ENCODE measurements at places on chromosomes 11 and 22.
A peak's percentile ranks its signal among the peaks of the same experiment; 100 is the strongest.

- peak; percentile 61 for DNase-seq
Observed at GRCh38 chr11:121929581-121929980, 186.4 kb downstream of the BLID start.

DNA sequence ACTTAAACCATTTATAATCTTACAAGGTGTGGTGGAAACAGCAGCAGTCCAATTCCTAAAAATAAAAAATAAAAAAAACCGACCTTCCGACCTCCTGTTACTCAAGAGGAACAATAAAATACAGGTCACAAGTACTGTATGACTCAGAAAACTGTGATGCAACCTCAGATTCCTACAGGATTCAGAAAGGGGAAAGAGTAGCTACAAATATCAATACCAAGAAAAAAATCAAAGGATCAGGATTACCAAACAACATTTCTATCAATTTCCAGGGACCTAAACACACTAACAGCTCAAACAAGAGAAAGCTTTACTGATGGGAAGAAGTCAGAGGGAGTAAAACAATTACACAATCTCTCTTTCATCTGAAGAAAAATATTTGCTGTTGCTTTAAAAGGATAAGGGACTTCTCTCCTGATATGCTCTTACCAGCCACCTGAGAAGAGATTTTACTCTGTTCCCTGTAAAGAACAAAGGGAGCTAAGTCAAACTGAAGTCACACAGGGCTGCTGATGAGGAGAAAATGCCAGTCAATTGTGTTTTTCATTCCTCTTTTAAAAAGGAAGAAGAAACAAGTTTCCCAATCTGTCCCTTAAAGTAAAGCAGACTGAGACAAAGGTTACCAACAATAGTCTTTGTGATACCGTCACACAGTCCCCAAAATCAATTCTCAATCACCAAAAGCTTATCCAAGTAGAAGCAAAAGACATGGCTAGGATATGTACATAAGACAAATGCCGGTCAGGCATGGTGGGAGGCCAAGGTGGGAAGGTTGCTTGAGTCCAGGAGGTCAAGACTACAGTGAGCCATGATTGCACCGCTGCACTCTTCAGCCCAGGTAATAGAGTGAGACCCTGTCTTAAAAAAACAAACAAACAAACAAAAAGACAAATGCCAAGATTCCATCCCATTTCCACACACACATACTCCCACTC lies 39.3 kb downstream of the AMBRA1 start:
- peak; percentile 97 for DNase-seq

- DNase-seq, result no peak
Observed at GRCh38 chr11:73981051-73981805, 1.4 kb downstream of the UCP2 start.

GRCh38 chr22:37193629-37194191 lies 5.7 kb upstream of the C1QTNF6 start:
- DNase-seq, result no peak

GRCh38 chr11:29063630-29064361 lies 953.0 kb downstream of the KCNA4 start:
- DNase-seq, result no peak

GRCh38 chr11:133936592-133936991 lies 20.2 kb downstream of the IGSF9B start:
- no peak for DNase-seq

GRCh38 chr11:3903207-3903896 lies 47.9 kb downstream of the STIM1 start:
- DNase-seq, result peak; percentile 63

GRCh38 chr11:96894587-96894986 lies 504.8 kb downstream of the JRKL start:
- no peak for DNase-seq

- DNase-seq, result no peak
Observed at GRCh38 chr22:37639070-37639760, at the start of gene SH3BP1. Gene SH3BP1, plus strand, starts transcription at chr22:37639669. Its CDS starts 119 bp downstream, at chr22:37639788.

- no peak for DNase-seq
Observed at GRCh38 chr11:115085461-115086210, 407.3 kb downstream of the NXPE2 start.

- DNase-seq, result no peak
Observed at GRCh38 chr22:39409516-39410029, 10.0 kb downstream of the TAB1 start.

DNA sequence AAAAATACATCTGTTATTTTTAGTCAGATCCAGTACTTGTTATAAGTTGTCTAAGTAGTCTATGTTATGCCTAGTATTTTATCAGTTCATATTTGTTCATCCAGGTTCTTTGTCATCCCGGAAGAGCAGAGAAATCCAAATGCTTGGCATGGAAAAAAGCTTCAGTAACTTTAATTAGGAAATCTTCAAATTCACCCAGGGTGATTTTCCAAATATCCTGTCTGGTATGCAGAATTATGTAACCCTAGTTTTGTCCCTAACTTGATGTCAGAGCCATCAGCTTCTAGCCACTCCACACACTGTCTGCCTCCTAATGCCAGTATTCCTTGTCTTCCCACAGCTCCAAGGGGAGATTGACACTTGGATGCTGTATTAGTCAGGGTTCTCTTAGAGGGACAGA lies 216.2 kb downstream of the ARHGAP42 start:
- DNase-seq, result no peak

DNA sequence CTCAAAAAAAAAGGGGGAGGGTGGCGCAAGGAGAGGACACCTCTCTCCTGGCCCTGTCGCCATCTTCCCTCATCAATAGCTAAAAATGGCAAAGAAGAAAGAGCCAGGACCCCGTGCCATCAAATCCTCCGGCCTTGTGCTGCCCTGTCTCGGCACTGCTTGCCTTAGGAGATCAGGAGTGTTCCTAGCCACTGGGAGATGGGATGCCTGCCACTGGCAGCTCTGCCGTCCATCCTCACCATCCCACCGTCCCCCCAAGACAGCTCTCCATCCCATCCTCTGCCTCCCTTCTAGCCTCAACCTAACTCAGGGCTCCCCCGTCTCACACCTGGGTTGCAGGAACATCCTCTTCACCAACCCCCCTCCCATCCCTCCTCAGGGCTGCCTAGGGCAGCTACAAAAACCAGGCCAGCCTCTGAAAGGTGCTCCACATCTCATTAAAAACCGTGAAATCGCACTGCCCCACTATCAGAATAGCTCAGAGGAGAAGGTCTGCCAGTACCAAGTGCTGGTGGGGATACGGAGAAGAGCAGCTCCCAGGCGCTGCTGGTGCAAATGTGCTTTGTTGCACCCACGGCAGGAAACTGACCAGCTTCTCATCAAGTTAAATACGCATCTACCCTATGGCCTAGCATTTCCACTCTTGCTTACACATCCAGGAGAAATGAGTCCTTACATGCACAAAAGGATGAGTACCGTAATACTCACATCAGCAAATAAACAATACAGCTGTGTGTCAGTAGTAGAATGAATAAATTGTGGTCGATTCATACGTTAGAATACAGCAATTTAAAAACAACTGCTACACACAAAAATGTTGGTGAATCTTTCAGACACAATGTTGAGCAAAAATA lies 31.7 kb upstream of the GCAT start:
- no peak for DNase-seq

GRCh38 chr11:34653031-34653430 lies 32.1 kb downstream of the EHF start:
- DNase-seq, result no peak

DNA sequence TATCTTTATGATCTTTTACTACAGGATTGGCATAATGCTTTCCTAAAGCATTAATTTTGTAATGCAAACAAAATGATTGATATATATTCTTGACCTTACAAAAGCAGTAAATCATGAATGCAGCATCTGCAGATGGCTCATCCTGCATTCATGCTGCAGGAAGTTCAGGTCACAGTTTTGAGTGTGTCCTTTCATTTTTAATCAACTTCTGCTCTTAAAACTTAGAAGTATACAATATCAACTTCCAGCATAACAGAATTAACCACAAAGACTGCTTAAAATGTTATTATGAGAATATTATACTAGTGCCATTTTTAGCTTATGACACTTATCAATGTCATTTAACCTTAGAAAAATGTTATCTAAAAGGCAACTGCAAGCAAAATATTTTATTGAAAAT lies 54.0 kb downstream of the SLC36A4 start:
- DNase-seq, result no peak

DNA sequence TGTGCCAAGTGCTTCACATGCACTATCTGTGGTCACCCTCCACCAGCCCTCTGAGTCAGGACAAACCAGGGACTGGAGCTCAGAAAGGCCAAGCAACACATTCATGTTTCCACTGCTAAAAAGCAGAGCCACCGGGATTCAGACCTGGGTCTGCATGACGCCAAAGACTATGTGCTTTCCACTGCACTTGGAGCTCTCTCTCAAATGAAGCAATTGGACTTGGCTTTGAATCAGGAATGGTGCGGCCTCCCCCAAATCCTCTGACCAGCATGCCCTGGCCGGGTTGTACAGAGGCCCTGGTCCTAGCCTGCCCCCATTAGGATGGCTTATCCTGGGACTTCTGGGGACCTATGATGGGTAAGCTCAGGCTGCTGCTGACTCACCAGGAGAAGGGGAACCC lies 80.7 kb downstream of the PKNOX2 start:
- no peak for DNase-seq

- no peak for DNase-seq
Observed at GRCh38 chr11:8329847-8330361, 66.2 kb upstream of the LMO1 start.

DNA sequence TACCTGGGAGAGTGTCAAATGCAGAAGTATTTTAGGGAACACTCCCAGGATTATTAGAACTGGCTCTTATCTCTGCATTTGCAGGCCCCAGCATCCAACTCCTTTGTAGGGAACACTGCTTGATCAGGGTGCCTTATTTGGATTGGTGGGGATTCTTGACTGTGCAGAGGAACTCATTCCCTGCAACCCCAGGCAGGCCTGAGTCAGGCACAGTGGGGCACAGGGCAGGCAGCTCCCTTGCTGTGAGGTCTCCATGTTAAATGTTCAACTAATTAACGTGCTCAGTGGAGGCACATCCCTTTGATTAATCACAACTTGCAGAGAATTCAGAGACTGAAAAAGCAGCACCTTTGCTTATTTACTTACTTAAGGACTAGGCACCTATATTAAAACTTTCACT lies 102.3 kb upstream of the TENM4 start:
- DNase-seq, result no peak

GRCh38 chr11:92216789-92217188 lies 7.8 kb upstream of the FAT3 start:
- no peak for DNase-seq

DNA sequence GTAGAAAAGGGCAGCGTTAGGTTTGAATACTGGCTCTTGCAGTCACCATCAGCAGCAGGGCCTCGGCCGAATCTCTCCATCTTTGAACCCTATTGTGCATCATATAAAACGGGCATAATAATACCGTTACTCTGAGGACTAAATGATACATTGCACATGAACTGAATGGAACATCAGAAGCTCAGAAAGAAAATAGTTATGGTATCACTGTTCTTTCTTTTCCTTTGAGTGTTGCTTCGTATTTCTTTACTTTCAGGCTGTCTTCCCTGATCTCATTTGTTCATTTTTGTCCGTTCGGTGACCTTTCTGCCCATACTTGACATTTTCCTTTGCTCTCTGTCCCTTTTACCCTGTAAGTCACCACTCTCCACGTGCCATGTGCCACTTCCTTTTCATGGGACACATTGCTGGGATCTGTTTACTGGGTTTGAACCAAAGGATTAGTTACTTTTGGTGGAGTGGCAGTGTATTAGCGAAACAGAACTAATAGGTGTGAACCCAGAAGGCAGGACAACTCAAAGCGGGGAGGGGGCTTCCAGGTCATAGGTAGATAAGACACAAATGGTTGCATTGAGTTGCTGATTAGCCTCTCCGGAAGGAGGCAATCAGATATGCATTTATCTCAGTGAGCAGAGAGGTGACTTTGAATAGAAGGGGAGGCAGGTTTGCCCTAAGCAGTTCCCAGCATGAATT lies 717 bp upstream of the ZNF202 start:
- DNase-seq, result no peak

DNA sequence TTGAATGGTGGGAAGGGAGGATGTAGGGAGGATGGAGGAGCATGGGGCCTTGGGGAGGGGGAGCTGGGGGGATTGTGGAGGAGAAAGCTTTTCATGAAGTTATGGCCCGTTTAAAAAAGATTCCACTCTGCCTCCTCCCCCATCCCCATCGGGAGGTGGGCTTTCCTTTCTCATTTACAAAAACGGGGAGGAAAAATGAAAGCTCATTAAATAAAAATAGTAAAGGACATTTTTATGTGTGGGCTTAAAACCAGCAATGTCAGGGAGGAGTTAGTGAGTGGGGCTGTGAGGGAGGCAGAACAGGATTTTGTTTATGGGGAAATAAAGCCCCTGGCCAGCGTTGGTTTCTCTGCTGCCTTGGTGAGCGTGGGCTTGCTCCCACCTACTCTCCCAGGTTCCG lies 83.2 kb downstream of the ZBTB16 start:
- no peak for DNase-seq

- DNase-seq, result no peak
Observed at GRCh38 chr11:34165786-34166555, 60.5 kb downstream of the NAT10 start.

DNA sequence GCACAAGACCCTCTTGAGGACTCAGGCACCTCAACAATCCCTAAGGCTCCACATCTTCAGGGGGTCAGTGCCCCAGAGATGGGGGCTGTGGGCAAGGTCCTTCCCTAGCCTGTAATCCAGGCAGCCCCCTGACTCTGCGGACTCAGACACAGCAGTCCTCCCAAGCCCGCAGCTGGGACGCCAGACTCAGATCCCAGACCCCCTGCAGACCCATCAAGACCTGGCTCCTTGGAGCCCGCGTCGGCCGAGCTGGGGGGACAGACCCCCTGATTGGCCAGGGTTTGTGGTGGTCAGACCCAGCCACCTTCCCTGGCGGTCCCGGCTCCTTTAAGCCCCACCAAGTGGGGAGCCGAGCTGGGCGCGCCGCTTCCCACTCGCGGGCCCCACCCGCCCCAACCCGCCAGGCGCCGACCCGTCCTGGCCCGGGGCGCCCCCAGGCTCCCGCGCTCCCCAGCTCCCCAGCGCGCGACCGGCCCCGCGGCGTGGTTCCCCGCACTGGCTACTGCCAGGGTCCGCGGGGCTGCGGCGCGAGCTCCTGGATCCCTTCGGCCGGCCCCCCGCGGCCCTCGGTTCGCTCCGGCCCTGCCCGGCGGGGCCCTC lies 458 bp downstream of the OSBPL5 start:
- no peak for DNase-seq

GRCh38 chr11:92890846-92891245 lies 78.6 kb upstream of the MTNR1B start:
- no peak for DNase-seq

DNA sequence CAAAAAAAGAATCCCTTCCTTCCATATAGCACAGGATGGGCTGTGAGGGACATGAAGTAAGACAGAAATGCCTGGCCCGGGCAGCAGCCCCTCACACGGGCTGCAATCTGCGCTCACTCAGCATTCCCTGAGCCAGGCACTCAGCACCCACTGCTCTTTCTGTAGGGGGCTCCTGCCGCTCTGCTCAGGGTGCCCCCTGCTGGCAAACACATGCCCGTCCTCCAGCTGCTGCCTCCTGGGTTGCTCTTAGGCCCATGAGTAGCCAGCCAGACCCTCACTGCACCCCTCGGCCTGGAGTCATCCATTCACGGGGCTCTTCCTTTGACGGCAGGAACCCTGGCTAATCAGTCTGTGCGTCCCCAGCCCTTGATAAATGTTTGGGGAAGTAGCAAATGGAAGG lies 6.9 kb downstream of the MCAT start:
- no peak for DNase-seq

GRCh38 chr11:4643076-4643475 lies 706 bp upstream of the OR51E1 start:
- peak; percentile 1 for DNase-seq

All from renal cortical epithelial cell (primary cell).